AML-193 (cell line): ENCODE measurements at places on chromosomes 1 and 21.

DNA sequence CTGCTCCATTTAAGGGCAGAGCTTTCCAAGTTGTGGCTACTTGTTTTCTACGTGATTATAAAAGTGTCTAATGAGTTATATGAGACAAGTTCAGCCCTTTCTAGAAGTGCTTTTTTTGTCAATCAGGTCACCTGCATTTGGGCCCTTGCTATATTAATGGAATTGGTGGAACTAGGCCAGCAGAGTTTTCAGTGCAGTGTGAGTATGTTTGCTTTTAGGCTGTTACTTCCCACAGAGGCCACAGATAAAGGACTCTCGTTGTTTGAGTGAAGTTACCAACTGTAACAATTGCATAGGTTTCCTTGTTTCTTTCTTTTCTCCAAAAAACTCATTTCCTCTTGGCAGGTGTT lies 10.9 kb downstream of the SMAP2 start:
- no peak for DNase-seq

- DNase-seq, result no peak
These were observed 17.9 kb upstream of the ABCG1 start for GRCh38 chr21:42200906-42201614.

- DNase-seq, result no peak
These were observed 120.4 kb downstream of the SIPA1L2 start for GRCh38 chr1:232509570-232509969.

DNA sequence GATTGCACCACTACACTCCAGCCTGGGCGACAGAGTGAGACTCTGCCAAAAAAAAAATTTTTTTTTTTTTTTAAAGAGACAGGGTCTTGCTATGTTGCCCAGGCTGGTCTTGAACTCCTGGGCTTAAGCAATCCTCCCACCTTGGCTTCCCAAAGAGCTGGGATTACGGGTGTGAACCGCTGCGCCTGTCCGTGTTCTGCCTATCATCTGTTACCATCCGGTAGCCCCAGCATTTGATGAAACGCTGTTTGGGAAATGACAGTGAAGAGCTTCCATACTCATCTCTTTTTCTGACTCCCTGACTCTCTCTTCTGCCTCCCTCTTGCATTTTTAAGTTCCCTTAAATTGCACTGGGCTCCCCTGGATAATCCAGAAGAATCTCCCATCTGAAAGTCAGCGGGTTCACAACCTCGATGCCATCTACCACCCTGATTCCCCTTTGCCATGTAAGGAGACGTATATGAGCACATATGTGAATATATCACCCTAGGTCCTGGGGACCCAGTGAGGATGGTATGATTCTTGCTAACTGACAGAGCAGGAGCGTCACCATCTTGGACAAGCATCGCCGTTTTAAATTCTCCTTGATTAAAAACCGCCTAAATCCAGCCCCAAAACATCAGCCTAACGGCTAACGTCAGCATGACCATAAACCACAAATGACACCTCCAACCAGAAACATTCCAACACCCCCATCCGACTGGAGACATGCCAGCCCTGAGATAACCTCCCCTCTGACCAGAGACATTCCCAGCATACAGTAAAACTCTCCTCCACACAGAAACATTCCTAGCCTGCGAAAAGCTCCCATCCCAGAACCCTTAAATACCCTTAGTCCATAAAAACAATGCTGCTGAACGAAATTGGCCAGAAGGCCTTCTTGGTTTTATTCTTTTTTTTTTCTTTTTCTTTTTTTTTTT lies 12.4 kb downstream of the TNFRSF8 start:
- no peak for DNase-seq

- DNase-seq, result no peak
These were observed 53.3 kb upstream of the PRRC2C start for GRCh38 chr1:171431994-171432393.

- no peak for DNase-seq
These were observed 60.1 kb downstream of the LRRC71 start for GRCh38 chr1:156980551-156980950.

GRCh38 chr1:14759042-14759818 lies 160.7 kb downstream of the KAZN start:
- DNase-seq, result no peak
